H1 (cell line): ENCODE measurements at places on chromosomes 12 and 14.

- DNase-seq = no peak
These were observed 584.2 kb downstream of the DIO2 start for GRCh38 chr14:79627058-79627457.

- no peak for DNase-seq
These were observed 47.0 kb downstream of the IFT81 start for GRCh38 chr12:110171186-110171538.

GRCh38 chr14:66495218-66496098 is 9.3 kb downstream of the CCDC196 start:
- no peak for DNase-seq

- no peak for DNase-seq
These were observed 27.4 kb upstream of the KCNH3 start for GRCh38 chr12:49511410-49511809.

DNA sequence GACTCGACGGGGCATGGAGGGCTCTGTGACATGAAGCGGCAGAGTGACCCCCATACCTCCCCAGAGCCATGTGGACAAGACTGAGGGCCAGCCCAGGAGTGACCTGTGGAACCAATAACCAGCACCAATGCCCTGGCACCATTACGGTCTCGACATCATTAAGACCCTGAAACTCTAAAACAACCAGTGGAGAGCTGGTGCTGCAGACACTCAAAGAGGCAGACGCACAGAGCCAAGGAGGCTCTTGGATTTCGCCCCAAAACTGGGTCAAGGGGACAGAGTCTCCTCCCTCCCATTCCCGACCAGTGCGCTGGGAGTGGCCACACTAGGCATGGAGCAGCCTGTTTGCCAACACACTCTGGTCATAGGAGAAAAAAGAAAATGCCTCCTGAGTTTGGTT is 41.6 kb upstream of the VASH1 start:
- no peak for DNase-seq

- peak; percentile 78 for DNase-seq
These were observed 457.1 kb downstream of the DAD1 start for GRCh38 chr14:22131749-22132476.

DNA sequence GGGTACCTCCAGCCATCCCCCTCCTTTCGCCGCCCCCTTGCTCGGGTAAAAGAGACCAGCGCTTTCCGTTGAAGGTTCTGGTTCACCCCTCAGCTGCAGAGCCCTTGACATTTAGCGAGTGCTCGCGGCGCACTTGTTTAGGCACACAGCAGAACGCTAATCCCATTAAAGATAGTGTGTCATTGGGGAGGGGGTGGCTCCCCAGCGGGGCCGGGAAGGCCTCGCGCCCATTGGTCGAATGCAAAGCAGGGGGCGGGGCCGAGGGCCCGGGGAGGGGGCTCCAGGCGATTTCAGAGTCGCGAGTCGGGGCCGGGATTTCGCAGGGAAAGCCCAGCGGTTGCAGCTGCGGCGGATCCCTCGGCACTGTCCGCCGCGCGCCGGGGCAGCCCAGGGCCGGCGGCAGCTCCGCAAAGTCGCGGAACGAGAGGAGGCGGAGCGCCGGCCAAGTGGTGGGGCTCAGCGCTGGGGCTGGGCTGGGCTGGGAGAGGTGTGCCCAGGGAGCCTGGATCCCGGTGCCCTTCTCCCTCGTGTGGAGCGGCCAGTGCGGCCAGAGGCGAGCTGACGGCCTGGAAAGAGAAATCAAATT is 122.9 kb downstream of the TSPAN9 start:
- DNase-seq = peak; percentile 92

DNA sequence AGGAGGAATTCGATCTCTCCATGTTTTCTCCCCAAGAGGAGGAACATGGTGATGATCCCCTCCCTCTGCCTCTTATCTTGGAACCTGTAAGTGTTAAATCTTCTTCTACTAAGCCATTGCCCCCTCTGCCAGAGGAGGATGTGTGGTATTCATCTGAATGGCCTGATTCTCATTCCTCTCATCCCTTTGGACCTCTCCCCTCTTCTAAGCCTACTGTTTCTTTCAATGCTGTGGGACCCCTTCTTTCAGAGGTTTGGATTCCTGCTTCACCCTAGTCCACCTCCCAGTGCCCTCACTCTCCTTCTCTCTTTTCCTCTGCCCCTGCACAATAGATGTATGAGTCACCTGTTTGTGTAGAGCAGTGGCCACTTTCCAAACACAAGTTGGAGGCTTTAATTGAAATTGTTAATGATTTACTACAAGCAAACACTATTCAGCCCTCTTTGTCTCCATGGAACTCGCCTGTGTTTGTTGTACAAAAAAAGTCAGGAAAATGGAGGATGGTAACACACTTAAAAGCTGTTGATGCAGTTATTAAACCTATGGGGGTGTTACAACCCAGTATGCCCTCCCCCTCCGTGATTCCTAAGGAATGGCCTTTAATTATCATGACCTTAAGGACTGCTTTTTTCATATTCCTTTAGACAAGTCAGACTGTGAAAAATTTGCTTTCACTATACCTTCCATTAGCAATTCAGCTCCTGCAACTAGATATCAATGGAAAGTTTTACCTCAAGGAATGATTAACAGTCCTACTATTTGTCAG is 192.1 kb upstream of the ALG10B start:
- no peak for DNase-seq

- DNase-seq = no peak
These were observed 13.0 kb downstream of the FBXO33 start for GRCh38 chr14:39419272-39419671.

- no peak for DNase-seq
These were observed 4.0 kb downstream of the SIX1 start for GRCh38 chr14:60645126-60645741.

DNA sequence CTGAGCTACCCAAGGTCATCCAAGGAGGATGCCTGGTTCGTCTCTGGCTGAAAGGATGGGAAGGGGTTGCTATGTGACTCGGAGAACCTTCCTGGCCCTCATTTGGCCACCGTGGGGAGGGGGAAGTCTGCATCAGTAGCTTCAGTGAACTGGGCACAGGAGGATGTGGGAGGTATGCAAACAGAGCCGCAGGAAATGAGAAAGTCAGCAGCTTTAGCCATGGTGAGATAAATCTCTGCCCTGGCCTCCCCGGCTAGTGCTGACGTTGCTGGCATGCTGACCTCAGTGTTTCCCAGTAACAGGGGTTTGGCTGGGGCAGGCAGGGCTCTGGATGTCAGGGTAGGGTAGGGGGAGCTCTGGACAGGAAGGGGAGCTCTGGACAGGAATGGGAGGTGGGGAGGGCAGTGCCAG is 2.3 kb upstream of the CEBPE start:
- DNase-seq = no peak

- DNase-seq = no peak
These were observed 270.6 kb downstream of the PAWR start for GRCh38 chr12:79420146-79420618.

GRCh38 chr12:25990495-25990894 is 32.0 kb downstream of the RASSF8 start:
- DNase-seq = no peak

DNA sequence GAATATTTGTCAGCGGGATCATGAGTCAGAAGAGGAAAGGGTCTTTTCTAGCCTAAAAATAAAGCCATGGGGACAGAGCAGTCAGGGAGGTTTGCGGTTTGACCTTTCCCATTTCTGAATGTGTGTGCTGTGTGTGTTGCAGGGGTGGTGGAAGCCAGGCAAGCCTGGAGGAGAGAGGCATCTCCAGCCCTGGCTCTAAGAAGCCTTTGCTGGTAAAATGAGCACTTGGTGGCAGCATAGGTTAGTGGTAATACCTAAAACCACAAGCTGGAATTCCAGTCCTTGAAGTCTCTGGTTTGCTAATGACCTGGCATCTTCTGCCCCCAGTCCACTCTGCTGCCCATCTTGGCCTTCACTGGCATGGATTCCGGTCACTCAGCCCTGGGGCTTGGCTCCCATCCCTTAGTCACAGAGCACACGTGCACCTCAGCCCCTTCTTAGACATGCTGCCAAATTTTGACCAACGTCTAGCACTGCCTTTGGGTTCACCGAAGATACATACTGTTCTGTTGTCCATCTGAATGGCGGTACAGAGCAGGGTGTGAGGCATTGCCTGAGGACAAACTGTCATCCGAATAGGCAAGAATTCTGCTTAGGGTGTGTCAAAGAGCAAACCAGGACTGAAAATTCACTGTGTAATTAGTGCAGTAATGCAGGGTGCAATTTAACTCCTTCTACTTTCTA is 52.7 kb downstream of the KCNA5 start:
- DNase-seq = no peak

GRCh38 chr14:86911486-86911885 is 1081.5 kb downstream of the GALC start:
- DNase-seq = no peak

DNA sequence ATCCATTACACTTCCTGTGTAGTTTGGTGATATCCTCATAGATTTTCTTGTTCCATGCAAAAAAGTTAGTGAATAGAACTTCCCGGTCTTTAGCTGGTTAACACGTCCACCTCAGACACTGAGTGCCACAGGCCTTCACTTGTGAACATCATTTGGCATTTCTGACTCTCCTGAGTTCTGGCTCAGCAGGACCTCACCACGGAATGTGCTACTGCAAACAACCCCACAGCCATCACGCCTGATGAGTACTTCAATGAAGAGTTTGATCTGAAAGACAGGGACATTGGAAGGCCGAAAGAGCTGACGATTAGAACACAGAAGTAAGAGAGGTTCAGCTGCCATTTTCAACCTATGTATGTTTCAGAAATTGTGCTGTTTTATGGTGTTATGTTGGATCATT is 20.0 kb downstream of the C12orf76 start:
- DNase-seq = no peak

- DNase-seq = no peak
These were observed 67.8 kb upstream of the CAPRIN2 start for GRCh38 chr12:30822385-30823155.

GRCh38 chr12:120460157-120460556 is 9.4 kb downstream of the SRSF9 start:
- no peak for DNase-seq

DNA sequence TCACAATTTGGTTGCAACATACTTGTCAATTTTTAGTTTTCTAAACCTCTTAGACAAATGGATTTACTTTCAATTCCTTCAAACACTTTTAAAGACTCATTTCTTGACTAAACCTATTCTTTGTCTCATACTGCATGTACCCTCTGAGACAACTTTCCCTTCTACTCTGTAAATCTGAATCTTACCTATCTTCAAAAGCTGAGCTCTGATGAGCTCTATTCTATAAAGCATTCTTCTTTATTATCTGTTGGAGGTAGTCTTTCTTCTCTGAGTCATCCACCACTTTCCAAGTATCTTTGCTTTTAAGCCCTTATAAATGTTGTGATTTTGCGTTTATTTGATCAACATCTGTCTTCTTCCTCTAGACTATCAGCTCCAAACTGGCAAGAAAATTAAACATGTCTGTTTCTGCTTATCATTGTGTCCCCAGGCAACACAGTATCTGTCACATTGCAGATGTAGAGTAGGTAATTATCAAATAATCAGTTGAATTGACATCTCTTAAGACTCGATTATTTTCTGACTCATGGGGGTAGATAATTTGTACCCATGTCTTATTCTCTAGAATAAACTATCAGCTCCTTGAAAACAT is 265.6 kb upstream of the FAR2 start:
- DNase-seq = no peak

DNA sequence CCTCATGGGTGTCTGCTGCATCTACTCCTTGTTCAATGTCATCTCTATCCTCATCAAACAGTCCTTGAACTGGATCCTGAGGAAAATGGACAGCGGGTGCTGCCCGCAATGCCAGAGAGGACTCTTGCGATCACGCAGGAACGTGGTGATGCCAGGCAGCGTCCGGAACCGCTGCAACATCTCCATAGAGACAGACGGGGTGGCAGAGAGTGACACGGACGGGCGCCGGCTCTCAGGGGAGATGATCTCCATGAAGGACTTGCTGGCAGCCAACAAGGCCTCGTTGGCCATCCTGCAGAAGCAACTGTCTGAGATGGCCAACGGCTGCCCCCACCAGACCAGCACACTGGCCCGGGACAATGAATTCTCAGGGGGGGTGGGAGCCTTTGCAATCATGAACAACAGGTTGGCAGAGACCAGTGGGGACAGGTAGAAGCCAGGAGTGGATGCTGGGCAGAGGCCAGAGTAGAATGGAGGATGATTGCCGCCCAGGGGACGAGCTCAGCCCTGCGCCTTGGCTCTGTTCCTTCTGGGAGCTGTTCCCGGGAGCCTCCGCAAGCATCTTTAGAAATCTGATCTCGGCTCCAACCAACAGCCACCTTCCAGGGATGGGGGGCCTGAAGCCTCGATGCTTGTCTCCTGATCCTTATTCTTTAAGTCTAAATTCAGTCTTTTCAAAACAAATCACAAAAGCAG is 71.6 kb upstream of the PSMC1 start:
- DNase-seq = no peak

GRCh38 chr12:67599691-67600090 is 48.9 kb upstream of the DYRK2 start:
- no peak for DNase-seq

GRCh38 chr14:51602310-51602709 is 49.4 kb upstream of the FRMD6 start:
- DNase-seq = no peak

GRCh38 chr12:89597770-89598169 is 71.9 kb upstream of the POC1B start:
- DNase-seq = no peak

GRCh38 chr14:29043737-29044136 is 277.1 kb downstream of the FOXG1 start:
- DNase-seq = no peak

DNA sequence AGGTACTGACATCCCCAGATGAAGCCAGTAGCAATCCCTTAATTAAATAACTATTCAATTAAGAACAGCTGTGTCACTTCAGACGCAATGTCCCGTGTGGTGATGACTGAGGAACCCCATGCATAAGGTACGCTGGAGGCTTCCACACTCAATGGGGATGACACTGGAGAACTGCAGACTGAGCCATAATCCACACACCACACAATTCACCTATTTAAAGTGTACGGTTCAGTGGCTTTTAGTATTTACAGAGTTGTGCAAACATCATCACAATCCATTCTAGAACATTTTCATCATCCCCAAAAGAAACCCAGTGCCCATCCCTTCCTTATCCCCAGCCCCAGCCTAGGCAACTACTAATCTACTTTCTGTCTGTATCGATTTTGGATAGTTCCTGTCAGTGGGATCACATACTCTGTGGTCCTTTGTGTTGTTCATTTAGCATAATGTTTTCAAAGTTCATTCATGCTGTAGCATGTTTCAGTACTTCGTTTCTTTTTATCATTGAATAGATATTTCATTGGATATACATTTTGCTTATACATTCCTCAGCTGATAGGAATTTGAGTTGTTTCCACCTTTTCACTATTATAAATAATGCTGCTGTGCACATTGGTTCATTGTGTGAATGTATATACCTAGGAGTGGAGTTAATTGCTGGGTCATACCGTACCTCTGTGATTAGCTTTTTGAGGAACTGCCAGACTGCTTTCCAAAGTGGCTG is 61.1 kb downstream of the NINJ2 start:
- no peak for DNase-seq

GRCh38 chr12:77070800-77071449 is 5.6 kb upstream of the E2F7 start:
- DNase-seq = no peak

- no peak for DNase-seq
These were observed 81.4 kb upstream of the FERMT2 start for GRCh38 chr14:53032161-53032803.
